ENCODE measurements at places on chromosomes 11 and 22. TPM values are rescaled to one million over a fixed set of nuclear protein-coding genes. Genes with fewer than 3 reads are reported as not detected.

- no peak within 1 kb of the TSS for H3K27ac ChIP-seq
- DNase-seq: peak; percentile 18
- H3K27me3 ChIP-seq: peaks cover 1% of the 10 kb centered on the region
- H3K4me3 ChIP-seq: peak within 1 kb of the TSS; percentile 69
- no peaks in the 10 kb centered on the region for H3K4me1 ChIP-seq
Measured at GRCh38 chr11:129815596-129816461, at the start of gene TMEM45B. Gene TMEM45B, plus strand, starts transcription at chr11:129815848. Its CDS starts 36,635 bp downstream, at chr11:129852483.

DNA sequence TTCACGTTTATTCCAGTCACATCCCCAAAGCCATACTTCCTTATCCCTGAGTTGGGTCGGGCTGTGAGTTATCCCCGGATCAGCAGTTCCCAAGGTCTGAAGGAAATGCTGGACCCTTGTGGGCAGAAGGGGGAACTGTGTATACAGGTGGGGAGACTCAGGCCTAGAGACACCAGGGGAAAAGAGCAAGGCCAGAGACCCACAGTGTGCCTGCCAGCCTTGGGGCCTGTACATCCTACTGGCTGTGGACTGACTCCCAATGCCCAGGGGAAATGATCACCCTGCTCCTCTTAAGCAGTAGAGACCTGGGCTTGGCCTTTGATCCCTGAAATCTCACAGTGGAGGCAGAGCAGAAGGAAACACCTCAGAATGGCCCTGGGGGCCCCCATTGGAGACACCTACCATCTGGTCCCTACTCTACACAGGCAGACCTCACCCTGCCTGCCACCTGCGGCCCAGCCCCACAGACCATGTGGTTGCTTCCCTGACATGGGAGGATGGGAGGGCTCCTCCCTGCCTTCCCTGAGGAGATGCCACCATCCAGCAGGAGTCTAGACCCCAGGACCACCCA lies 1.3 kb downstream of the SELENOM start:
- H3K27me3 ChIP-seq: peaks cover 21% of the 10 kb centered on the region
- no peak overlapping the region for H3K27ac ChIP-seq
- H3K36me3 ChIP-seq: peaks cover 36% of the 10 kb centered on the region
- H3K4me3 ChIP-seq: peak overlapping the region; percentile 90

- peaks cover 16% of the 10 kb centered on the region for H3K4me1 ChIP-seq
- no peak for DNase-seq
- peaks cover 14% of the 10 kb centered on the region for H3K36me3 ChIP-seq
- no peak overlapping the region for H3K4me3 ChIP-seq
Measured at GRCh38 chr22:38267086-38267485, 5.7 kb downstream of the TMEM184B start.

GRCh38 chr11:20235164-20235563 lies 74.9 kb upstream of the DBX1 start:
- H3K4me3 ChIP-seq: no peak overlapping the region
- no peak overlapping the region for H3K27ac ChIP-seq
- no peak for DNase-seq
- no peaks in the 10 kb centered on the region for H3K36me3 ChIP-seq

- H3K4me3 ChIP-seq: no peak overlapping the region
- H3K27me3 ChIP-seq: peaks cover 3% of the 10 kb centered on the region
- H3K4me1 ChIP-seq: no peaks in the 10 kb centered on the region
- no peaks in the 10 kb centered on the region for H3K36me3 ChIP-seq
- H3K27ac ChIP-seq: no peak overlapping the region
Measured at GRCh38 chr11:71843858-71844257, 10.9 kb downstream of the DEFB108B start.

DNA sequence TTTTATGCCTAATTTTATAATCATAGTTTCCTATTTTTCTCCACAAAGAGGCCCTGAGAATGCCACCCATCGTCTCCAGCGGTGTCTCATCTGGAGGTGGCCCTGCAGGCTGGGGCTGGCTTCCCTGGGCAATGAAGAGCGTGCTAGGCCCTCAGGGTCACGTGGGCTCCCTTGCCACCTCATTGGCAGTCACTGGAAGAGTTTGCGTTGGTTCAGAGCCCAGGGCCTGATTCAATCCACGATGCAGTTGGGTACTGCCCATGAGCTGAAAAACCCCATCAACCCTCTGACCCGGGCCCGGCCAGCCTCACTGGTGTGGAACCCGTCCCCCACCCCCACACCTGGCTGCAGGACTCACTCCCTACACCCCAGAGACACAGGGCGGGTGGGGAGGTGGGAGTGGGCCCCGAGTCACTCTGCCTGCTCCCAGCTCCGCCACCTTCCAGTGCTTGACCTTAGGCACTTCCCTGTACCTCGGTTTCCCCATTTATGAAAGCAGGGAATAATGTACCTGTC lies 43.4 kb upstream of the A4GALT start:
- DNase-seq: no peak
- no peaks in the 10 kb centered on the region for H3K36me3 ChIP-seq
- H3K27ac ChIP-seq: no peak overlapping the region

Gene PKDREJ
- total RNA-seq: not detected

Gene MS4A12
- total RNA-seq: not detected

Gene HTR3B
- not detected for total RNA-seq

Data from endothelial cell (in vitro differentiated cells).